Activated naive CD8-positive, alpha-beta T cell treated with anti-CD3 and anti-CD28 coated beads, Interleukin-2, amount 50 U/mL, for 24 hours (primary cell): ENCODE measurements at places on chromosomes 6 and 20.
A peak's percentile ranks its signal among the peaks of the same experiment; 100 is the strongest.

GRCh38 chr6:3712827-3713665 is 38.5 kb downstream of the PXDC1 start:
- H3K27ac ChIP-seq = no peak overlapping the region
- no peaks in the 10 kb centered on the region for H3K27me3 ChIP-seq
- H3K36me3 ChIP-seq = no peaks in the 10 kb centered on the region
- no peak for DNase-seq
- H3K4me3 ChIP-seq = no peak overlapping the region
- no peaks in the 10 kb centered on the region for H3K4me1 ChIP-seq

- no peak for DNase-seq
- H3K27ac ChIP-seq = no peak overlapping the region
- no peaks in the 10 kb centered on the region for H3K4me1 ChIP-seq
- no peaks in the 10 kb centered on the region for H3K27me3 ChIP-seq
Observed at GRCh38 chr6:73739096-73739495, 43.1 kb downstream of the CD109 start.

GRCh38 chr20:55266361-55266760 is 739.0 kb downstream of the CBLN4 start:
- no peak for DNase-seq
- H3K4me3 ChIP-seq = no peak overlapping the region
- no peaks in the 10 kb centered on the region for H3K36me3 ChIP-seq
- H3K27me3 ChIP-seq = no peaks in the 10 kb centered on the region

- H3K27ac ChIP-seq = no peak overlapping the region
- H3K36me3 ChIP-seq = no peaks in the 10 kb centered on the region
- peaks cover 20% of the 10 kb centered on the region for H3K27me3 ChIP-seq
- H3K4me3 ChIP-seq = no peak overlapping the region
- no peak for DNase-seq
Observed at GRCh38 chr6:163860287-163861081, 446.0 kb downstream of the QKI start.

- H3K4me1 ChIP-seq = no peaks in the 10 kb centered on the region
- no peak for DNase-seq
- H3K27me3 ChIP-seq = no peaks in the 10 kb centered on the region
- no peak overlapping the region for H3K4me3 ChIP-seq
- peaks cover 2% of the 10 kb centered on the region for H3K36me3 ChIP-seq
Observed at GRCh38 chr6:169490830-169491229, 211.0 kb downstream of the WDR27 start.

- no peaks in the 10 kb centered on the region for H3K4me1 ChIP-seq
- no peak for DNase-seq
- no peaks in the 10 kb centered on the region for H3K36me3 ChIP-seq
- peaks cover 10% of the 10 kb centered on the region for H3K27me3 ChIP-seq
- no peak overlapping the region for H3K4me3 ChIP-seq
Observed at GRCh38 chr6:3900744-3901336, 51.7 kb downstream of the FAM50B start.

GRCh38 chr6:16004934-16005679 is 123.8 kb upstream of the MYLIP start:
- H3K27ac ChIP-seq = no peak overlapping the region
- H3K36me3 ChIP-seq = no peaks in the 10 kb centered on the region
- no peaks in the 10 kb centered on the region for H3K4me1 ChIP-seq
- peaks cover 7% of the 10 kb centered on the region for H3K27me3 ChIP-seq
- no peak for DNase-seq

- DNase-seq = no peak
- no peaks in the 10 kb centered on the region for H3K36me3 ChIP-seq
- H3K4me1 ChIP-seq = no peaks in the 10 kb centered on the region
- H3K27ac ChIP-seq = no peak overlapping the region
- H3K4me3 ChIP-seq = no peak overlapping the region
Observed at GRCh38 chr6:7267466-7268091, 45.4 kb downstream of the SSR1 start.

DNA sequence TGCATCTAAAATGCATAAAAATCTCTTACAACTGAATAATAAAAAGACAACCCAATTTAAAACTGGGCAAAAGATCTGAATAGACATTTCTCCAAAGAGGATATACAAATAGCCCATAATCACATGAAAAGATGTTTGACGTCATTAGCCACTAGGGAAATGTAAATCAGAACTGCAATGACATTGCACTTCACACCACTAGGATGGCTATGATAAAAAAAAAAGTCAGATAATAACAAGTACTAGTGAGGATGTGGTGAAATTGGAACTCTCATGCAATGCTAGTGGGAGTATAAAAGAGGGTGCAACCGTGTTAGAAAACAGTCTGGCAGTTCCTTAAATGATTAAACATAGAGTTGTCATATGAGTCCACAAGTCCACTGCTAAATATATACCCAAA is 24.3 kb upstream of the TBX18 start:
- H3K27ac ChIP-seq = no peak overlapping the region
- no peak overlapping the region for H3K4me3 ChIP-seq
- no peaks in the 10 kb centered on the region for H3K4me1 ChIP-seq
- H3K27me3 ChIP-seq = no peaks in the 10 kb centered on the region

DNA sequence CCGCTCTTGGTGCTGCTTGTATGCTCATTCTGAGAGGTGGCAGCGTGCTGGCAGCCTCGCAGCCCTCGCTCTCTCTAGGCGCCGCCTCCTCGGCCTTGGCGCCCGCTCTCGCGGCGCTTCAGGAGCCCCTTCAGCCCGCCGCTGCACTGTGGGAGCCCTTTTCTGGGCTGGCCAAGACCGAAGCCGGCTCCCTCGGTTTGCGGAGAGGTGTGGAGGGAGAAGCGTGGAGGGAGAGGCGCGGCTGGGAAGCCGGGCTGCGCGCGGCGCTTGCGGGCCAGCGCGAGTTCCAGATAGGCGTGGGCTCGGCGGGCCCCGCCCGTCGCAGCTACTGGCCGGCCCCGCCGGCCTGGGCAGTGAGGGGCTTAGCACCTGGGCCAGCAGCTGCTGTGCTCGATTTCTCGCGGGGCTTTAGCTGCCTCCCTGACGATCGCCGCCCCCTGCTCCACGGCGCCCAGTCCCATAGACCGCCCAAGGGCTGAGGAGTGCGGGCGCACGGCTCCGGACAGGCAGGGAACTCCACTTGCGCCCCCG is 19.5 kb upstream of the FAM8A1 start:
- peak overlapping the region; percentile 57 for H3K4me3 ChIP-seq
- H3K36me3 ChIP-seq = no peaks in the 10 kb centered on the region
- DNase-seq = peak; percentile 24
- no peak overlapping the region for H3K27ac ChIP-seq
- H3K27me3 ChIP-seq = peaks cover 10% of the 10 kb centered on the region

GRCh38 chr20:45124365-45124764 is at the start of gene WFDC12:
WFDC12 (minus strand) TSS chr20:45124465; CDS start chr20:45124447, 18 bp downstream.
- no peaks in the 10 kb centered on the region for H3K36me3 ChIP-seq
- no peak for DNase-seq
- no peak within 1 kb of the TSS for H3K27ac ChIP-seq
- H3K4me3 ChIP-seq = no peak within 1 kb of the TSS

GRCh38 chr6:70680396-70680795 is 12.7 kb downstream of the SMAP1 start:
- H3K27ac ChIP-seq = no peak overlapping the region
- no peak for DNase-seq
- no peaks in the 10 kb centered on the region for H3K27me3 ChIP-seq
- H3K4me3 ChIP-seq = no peak overlapping the region
- peaks cover 26% of the 10 kb centered on the region for H3K4me1 ChIP-seq
- no peaks in the 10 kb centered on the region for H3K36me3 ChIP-seq

DNA sequence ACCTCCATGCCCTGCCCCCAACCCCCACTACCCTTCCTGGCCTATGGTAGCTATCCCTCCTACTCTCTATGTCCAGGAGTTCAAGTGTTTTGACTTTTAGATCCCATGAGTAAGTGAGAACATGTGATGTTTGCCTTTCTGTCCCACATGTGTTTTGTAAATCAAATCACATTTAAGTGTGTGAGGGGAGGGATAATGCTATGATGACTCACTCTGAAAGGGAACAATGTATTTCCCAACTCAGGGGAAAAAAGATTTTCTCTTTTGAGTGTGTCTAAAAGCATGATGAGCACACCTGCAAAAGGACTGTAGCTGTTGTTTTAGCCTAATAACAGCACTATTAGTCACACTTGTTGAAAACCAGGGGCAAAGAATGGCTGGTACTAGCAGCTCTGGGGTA is 193.7 kb downstream of the GJA10 start:
- H3K4me3 ChIP-seq = no peak overlapping the region
- H3K4me1 ChIP-seq = peaks cover 88% of the 10 kb centered on the region
- peak overlapping the region; percentile 52 for H3K27ac ChIP-seq
- H3K36me3 ChIP-seq = peaks cover 59% of the 10 kb centered on the region
- H3K27me3 ChIP-seq = no peaks in the 10 kb centered on the region
- no peak for DNase-seq

GRCh38 chr20:56454754-56455153 is 13.7 kb upstream of the RTF2 start:
- peaks cover 36% of the 10 kb centered on the region for H3K4me1 ChIP-seq
- H3K27ac ChIP-seq = peak overlapping the region; percentile 87
- peaks cover 3% of the 10 kb centered on the region for H3K36me3 ChIP-seq
- no peaks in the 10 kb centered on the region for H3K27me3 ChIP-seq
- no peak for DNase-seq

DNA sequence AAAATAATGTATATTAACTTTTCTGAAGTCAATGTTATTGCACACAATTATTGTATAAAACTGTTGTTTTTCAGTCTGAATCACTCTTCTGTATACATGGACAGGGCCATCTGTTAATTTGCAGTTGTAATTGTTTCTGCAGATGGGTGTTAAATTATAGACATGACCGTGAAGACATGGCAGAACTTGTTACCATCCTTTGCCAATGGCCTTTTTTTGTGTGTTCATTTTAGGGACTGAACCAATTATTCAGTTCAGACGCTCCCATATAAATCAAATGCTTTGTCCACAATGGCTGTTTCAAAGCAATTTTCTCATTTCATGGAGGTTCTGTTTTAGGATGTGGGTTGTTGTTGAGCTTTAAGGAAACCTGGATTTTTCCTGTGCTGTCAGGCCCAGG is 533.7 kb downstream of the DOK5 start:
- no peaks in the 10 kb centered on the region for H3K36me3 ChIP-seq
- no peak overlapping the region for H3K27ac ChIP-seq
- H3K4me1 ChIP-seq = no peaks in the 10 kb centered on the region
- H3K4me3 ChIP-seq = no peak overlapping the region
- no peak for DNase-seq

DNA sequence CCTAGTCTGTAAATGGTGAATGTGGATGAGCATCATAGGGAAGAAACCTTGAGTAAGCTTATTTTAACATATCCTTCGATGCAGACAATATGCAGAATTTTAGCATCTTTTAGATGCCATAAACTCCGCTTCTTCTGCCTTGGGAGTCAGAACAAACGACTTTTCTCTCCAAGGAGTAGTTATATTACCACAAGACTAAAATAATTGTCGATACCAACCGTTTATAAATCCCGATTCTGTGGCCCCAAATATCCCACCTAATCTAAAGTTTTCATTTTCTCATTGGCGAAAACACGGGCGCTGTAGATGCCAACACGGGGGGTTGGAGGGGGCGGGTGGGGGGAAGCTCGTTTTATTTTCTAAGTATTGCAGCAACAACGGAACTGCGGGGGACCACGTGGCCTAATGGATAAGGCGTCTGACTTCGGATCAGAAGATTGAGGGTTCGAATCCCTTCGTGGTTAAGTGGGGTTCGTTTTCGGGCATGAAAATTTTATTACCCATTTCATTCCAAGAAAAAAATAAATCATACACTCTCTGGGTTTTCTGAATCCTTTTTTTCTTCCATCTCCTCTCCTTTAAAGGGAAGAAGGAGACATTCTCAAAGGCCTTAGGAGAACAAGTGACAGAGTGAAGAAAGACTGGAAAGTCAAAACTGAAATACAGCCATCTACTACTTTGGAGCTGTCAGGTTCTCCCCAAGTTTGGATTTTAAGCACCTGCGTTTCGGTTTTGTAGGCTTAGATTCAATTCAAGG is 65.5 kb upstream of the BTN3A2 start:
- no peak overlapping the region for H3K4me3 ChIP-seq
- DNase-seq = peak; percentile 37
- peaks cover 51% of the 10 kb centered on the region for H3K4me1 ChIP-seq
- no peaks in the 10 kb centered on the region for H3K36me3 ChIP-seq

DNA sequence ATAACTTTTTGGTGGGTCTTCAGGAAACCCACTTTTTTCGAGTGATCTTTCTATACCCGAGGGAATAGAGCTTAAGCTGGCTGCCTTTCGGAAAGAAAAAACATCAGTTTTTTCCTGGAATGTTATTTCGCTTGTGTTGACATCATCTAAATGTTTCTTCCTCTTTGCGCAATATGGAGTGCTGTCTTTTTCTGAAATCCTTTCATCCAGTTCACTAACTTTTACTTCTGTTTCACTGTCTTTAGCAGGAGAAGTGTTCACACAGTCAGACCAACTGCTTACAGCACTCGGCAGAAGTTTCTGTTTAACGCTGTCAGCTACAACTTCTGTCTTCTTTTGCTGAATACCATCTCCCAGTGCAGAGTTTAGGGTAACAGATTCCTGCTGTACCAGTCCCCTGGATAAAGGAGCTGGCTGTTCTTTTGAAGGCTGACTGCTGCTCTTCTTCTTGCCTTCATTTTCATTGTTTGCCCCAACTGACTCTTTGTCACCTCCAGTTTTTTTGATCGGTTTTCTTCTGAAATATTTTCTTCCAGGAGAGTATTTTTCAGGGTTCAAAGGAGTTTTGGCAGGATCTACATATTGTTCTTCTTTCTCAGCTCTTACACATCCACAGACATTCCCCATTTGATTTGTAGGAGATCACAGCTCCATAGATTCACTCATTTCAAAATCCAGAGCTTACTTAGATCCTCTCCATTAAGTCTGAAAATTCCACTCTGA is 50.0 kb upstream of the DST start:
- no peak overlapping the region for H3K4me3 ChIP-seq
- H3K27ac ChIP-seq = no peak overlapping the region
- H3K27me3 ChIP-seq = no peaks in the 10 kb centered on the region
- H3K36me3 ChIP-seq = no peaks in the 10 kb centered on the region
- no peaks in the 10 kb centered on the region for H3K4me1 ChIP-seq

GRCh38 chr6:93785694-93786030 is 366.3 kb upstream of the EPHA7 start:
- no peak overlapping the region for H3K4me3 ChIP-seq
- H3K36me3 ChIP-seq = no peaks in the 10 kb centered on the region
- H3K27me3 ChIP-seq = no peaks in the 10 kb centered on the region
- no peak overlapping the region for H3K27ac ChIP-seq

DNA sequence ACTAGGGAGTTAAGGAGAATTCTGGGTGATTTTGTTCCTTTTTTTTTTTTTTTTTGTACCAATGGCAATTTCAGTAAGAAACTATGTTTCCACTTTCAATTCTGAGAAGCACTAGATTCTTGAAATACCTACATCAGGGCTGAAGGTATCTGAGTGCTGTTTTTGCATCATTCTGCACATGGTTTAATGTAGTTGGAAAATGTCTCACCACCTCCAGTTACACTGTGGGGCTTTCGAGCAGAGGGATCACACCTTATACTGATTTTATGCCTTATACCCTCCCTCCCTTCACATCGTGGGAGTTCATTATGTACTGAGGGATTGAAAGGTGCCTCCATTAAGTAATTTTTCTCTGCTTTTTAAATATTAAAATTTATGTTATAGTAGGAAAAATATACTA is 144.8 kb downstream of the KLHL32 start:
- no peak overlapping the region for H3K4me3 ChIP-seq
- no peaks in the 10 kb centered on the region for H3K36me3 ChIP-seq
- no peaks in the 10 kb centered on the region for H3K27me3 ChIP-seq
- no peak for DNase-seq
- H3K4me1 ChIP-seq = peaks cover 14% of the 10 kb centered on the region
- H3K27ac ChIP-seq = no peak overlapping the region

GRCh38 chr6:107820338-107821261 is 3.5 kb downstream of the SCML4 start:
- H3K27me3 ChIP-seq = no peaks in the 10 kb centered on the region
- peak overlapping the region; percentile 99 for H3K27ac ChIP-seq

GRCh38 chr6:87401832-87402231 is 5.9 kb upstream of the CFAP206 start:
- no peak for DNase-seq
- no peak overlapping the region for H3K4me3 ChIP-seq
- H3K27ac ChIP-seq = no peak overlapping the region
- peaks cover 4% of the 10 kb centered on the region for H3K27me3 ChIP-seq
